ENCODE measurements at places on chromosomes 7 and 10.

DNA sequence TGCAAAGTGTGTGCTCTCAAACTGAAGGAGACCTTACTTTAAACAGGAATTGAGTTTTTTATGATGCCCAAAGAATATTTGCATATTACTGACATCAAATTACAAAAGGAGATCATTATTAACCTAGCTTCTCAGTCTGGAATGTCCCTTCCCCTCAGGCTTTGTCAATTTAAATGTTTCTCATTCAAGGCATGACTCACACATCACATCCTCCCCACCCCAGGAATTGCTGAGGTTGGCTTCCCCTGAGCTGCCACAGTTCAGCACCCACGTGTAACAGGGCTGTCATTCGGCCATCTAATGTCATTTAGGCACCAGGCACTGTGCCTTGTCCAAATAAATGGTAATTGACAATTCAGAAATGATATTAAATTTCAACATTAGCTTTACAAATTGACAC is 305.9 kb upstream of the MGMT start:
- DNase-seq = no peak

GRCh38 chr10:123134343-123134914 is 1.3 kb upstream of the HMX3 start:
- DNase-seq = no peak

DNA sequence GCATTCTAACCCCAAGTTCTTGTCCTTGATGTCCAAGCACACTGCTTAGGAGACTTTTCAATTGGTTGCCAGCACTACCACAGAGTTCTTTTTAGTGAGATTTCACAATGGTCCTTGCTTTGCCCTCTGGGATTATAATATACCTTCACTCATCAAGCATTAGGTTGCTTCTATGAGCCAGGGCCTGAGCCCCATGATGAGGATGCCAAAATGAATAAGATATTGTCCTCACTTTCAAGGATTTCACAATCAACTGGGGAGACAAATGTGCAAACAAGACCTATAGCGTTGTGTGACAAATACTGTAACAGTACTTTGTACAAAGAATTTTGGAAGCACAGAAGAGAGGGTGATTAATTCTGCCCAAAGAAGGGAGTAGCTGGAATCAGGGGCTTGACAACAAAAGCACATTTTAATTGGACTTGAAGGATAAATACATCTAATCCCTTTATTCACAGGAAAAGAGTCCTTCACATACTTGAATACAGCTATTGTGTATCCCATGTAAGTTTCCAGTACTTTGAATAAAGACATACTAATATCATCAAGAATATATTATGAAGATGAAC is 263.6 kb upstream of the LRRN3 start:
- no peak for DNase-seq

- no peak for DNase-seq
Measured at GRCh38 chr7:1046722-1047679, 2.7 kb downstream of the GPR146 start.

- no peak for DNase-seq
Measured at GRCh38 chr7:94420328-94420727, 25.6 kb downstream of the COL1A2 start.

GRCh38 chr7:140317597-140317996 is 80.7 kb downstream of the SLC37A3 start:
- DNase-seq = no peak

GRCh38 chr7:90173127-90173844 is 19.0 kb downstream of the STEAP1 start:
- DNase-seq = no peak

DNA sequence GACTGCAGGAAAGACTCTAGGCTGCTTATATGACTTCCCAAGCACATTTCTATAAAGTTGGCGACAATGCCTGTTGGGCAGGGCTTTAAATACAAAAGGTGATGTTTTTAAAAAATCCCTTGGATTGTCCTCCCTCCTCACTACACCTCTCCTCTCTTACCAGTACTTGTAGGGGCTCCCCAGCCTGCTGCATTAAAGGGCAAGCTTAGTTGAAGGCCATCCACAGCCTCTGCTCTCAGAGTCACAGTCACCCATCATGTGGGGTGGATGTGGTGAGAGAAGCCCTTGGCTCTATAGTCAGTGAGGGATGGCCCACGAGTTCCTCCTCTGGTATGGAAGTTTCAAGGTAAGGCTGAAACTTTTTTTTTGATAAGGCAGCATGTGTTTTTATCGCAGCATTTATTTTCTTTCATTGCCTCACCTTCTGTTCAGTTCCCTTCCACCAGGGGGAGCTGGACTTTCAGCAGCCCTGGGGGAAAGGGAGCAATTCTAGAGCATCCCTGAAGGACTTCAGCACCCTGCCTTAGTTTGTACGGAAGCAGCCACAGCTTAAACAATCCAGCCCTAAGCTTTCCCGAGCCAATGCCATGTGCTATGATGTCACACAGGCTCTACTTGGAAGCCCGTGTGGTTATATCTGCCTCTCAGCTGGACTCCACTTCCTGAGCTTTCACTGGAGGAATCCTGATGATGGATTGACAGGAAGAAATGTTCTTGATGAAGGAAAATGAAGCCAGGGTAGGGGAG is 131.9 kb downstream of the CALCR start:
- peak; percentile 1 for DNase-seq

GRCh38 chr10:43194266-43194665 is 56.0 kb downstream of the CSGALNACT2 start:
- DNase-seq = no peak

DNA sequence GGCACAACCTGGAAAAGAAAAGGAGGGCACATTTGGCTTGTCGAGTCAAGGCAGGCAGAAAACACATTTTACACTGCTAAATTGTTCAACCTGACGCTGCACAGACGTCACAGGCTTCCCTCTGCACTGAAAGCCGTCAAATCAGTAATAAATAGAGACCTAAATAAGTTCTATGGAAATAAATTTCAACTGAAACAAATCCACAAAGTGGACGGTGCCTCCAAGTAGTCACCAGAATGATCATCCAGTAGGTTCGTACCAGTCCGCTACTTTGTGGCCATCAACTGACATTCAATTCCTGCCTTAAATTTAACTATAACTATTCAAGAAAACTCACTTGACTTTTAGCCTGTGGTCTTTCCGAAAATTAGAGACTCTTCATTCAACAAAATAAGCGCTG is 49.0 kb downstream of the NPVF start:
- no peak for DNase-seq

- no peak for DNase-seq
Measured at GRCh38 chr7:146831875-146832274, 715.3 kb downstream of the CNTNAP2 start.

- no peak for DNase-seq
Measured at GRCh38 chr7:125492521-125492920, 562.9 kb upstream of the POT1 start.

GRCh38 chr10:125344573-125345171 is 184.3 kb upstream of the CTBP2 start:
- DNase-seq = no peak

DNA sequence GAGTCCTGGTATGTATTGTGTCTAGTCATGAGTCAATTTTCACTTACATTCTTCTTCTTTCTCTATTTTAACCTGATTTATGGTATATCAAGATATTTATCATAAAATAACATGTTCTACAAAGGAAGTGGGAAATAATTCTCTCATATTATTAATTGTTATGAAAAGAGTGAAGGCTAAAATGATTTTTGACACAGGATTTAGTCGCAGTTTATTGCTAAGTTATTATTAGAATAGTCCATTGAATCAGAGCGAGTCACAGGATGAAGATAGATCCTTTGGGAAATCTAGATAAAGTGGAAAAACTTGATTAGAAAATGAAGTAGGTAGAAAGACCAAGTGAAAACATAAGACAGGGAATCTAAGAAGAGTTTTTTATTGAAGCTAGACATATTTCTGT is 184.3 kb upstream of the DGKB start:
- no peak for DNase-seq

DNA sequence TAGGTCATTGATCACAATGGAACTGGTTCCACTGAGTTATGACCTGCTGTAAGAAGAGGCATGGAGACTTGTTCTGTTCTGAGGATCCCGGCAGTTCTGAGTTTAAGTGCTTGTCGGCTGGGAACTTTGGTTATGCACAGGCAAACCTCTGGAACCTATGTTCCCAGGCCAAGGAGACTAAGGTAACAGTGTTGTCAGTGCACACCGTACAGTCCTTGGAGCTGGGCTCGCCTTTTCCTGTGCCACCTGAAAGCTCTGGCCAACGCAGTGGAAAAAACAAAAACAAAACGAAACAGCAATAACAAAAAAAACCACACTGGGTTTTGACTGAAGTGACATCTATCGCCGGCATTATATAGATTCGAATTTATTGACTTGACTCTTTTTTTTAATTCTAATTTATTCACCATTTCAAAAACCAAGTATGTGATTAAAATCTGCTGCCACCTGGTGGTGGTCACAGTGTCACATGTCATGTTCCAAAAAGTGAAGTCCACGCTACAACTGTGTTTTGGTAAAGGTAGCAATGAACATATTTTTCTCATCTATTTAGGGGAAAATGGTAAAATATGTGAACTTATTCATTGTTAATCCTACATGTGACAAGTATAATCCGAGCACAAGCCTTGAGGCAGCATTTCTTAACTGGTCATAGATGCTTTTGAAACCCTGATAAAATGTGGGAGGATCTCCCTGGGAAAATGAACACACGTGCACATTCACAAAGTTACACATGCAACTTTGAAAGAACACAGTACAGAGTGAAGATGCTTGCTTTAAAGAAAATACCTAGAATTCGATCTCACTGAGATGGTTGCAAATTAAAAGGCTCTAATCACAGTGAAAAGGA is 113.8 kb upstream of the PPP2R2D start:
- DNase-seq = no peak

- DNase-seq = no peak
Measured at GRCh38 chr7:153408360-153409335, 643.5 kb upstream of the DPP6 start.

- DNase-seq = no peak
Measured at GRCh38 chr7:90251304-90251635, 6.3 kb downstream of the CFAP69 start.

- no peak for DNase-seq
Measured at GRCh38 chr10:108064746-108065260, 900.3 kb upstream of the SORCS1 start.

- DNase-seq = no peak
Measured at GRCh38 chr10:55330486-55330885, 529.5 kb upstream of the PCDH15 start.

DNA sequence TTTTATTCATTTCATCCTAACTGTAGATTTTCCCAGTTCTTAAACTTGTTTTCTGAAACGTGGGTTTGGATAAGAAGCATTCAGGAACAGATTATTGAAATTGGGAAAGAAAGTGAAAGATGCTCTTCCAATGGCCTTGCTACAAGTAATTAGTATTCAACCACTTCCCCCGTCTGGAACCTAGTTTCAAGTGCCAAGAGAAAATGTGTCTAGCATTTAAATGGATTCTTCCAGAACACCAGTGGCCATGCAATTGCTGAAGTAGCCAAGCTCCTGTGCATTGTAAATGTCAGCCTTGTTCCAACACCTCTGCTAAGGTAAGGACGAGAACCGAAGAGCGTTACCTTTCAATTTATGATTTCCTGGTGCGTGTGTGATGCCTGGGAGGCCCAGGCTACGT is 68.2 kb downstream of the PFKFB3 start:
- no peak for DNase-seq

GRCh38 chr10:124693801-124694416 is 50.3 kb downstream of the FAM53B start:
- no peak for DNase-seq

DNA sequence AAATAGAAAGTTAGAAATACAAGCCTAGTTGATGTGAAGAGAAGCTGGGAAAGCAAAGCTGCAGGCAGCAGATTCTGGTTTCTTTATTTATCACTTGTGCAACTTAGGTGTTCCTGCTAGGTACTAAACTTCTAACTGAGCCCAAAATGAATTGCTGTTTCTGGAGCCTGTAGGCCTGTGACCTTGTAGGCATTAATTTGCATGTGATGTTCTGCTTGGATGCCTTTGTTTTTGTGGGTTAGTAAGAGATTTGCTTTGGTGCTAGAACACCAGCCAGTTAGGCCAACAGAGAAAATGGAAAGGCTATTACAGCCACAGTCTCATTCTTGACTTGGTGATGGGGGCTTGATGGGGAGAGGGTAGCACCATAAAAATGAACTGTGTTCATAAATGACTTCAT is 370.7 kb downstream of the PPP1R3A start:
- DNase-seq = no peak

DNA sequence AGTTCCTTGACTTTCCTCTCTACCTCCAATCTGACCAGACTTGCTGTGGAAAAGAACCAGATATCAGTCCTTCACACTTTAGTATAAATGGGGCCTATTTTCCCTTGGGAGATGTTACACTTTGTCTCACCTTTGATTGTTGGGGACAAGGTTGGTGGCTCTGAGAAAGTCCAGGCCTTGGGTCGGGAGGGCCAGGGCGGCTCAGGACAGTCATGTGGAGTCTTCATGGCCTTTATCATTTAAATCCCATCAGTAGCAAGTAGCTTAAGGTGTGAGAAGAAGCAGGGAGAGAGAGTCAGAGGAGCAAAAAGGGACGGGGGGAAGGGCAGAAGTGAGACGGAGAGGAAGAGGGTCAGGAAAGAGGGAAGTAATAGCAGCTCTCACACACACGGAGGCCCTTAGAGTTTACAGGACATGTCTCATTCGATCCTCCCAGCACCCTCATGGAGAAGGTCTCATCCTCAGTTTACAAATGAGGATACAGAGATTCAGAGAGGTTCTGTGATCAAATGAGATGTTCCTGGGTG is 40.5 kb downstream of the TBATA start:
- DNase-seq = no peak

DNA sequence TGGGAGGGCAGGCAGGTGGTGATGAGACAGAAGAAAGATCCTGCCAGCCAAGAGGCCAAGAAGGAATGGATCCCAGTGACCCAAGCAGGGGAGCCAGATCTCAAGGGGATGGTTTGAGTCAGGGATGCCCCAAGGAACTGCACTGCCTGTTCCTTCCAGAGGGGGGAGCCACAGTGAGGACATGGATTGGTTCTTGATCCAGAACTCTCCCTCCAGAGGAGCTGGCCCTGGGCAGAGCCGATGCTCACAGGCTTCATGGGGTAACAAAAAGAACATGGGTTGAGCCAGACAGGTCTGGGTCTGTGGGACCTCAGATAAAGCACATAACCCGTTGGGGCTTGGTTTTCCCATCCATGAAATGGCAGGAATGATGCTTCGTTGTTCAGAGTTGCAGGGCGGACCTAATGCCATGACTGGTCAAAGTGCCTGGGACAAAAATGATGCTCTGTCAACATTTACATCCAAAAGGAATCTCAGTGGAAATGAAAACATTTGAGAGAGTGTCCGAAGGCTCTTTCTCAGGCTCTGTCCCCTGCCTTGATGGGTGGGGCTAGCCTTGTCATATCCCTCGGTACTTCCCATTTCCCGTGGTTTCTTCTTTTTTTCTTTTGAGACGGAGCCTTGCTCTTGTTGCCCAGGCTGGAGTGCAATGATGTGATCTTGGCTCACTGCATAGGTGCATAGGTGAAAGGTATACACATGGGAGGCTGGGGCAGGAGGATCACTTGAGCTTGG is 4.7 kb upstream of the DENND2A start:
- DNase-seq = no peak

GRCh38 chr10:44982496-44982895 is 3.9 kb upstream of the DEPP1 start:
- no peak for DNase-seq

GRCh38 chr10:80500572-80501380 is 36.9 kb upstream of the SH2D4B start:
- DNase-seq = no peak

All from stimulated activated CD8-positive, alpha-beta memory T cell treated with anti-CD3 and anti-CD28 coated beads, Interleukin-7, amount 100 ng/mL, for 1 hour (primary cell).